ENCODE measurements at places on chromosomes 1 and 21.
A peak's percentile ranks its signal among the peaks of the same experiment; 100 is the strongest.

GRCh38 chr1:3439346-3440299 lies 14.8 kb upstream of the ARHGEF16 start:
- DNase-seq = no peak

DNA sequence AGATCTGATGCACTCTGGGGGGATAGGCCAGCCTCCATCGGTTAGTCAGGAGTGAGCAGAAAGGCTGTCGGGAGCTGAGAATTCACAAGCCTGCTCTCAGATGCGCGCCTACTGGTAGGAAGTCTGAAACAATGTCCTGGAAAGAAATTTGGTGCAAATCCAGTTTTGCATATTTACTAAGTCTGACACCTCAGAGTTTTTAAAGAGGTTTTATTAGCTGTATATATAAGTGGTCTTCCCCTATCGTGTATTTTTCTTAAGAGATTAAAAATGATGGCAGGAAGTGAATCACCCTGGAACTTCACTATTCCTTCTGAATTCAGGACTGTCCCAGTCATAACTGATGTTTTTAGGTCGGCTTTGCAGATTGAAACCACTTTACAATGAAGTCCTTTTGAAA lies 99.8 kb upstream of the C1orf105 start:
- no peak for DNase-seq

DNA sequence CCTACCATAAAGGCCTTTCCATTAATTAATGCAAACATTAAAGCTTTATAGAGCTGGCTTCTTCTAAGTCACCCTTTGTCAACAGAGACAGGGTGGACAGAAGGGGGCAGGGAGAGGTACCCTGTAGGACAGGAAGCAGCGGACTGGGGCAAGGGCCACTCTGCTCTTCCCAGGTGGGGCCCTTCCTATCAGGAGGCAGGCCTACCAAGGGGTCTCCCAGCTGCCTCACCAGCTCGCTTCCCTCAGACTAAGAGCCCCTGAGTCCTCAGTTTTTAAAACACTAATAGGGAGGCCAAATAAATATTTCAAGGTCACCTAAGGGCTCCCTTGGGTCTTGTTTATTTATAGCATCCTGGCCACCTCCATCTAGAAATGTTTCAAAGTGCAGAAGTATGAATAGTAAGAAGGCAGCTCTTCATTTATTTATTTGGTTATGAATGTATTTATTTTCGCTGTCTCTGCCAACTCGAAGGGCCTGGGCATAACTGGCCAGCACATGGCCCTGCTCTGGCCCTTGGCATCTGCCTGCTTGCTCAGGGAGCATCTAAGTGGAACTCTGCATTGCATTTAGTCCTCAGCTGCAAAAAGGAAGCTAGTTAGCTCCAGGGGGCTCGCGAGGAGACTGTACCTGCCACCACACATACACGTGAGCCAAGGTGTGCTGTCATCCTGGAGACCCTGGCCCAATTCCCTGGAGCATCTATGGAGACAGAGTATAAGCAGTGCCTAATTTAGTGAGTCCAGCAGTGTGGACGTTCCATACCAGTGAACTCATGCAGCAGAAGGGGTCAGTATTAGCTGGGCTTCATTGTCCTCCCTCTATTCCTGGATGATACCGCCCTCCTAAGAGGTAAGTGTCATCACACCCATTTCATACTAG lies 395.1 kb upstream of the VAMP3 start:
- DNase-seq = no peak

DNA sequence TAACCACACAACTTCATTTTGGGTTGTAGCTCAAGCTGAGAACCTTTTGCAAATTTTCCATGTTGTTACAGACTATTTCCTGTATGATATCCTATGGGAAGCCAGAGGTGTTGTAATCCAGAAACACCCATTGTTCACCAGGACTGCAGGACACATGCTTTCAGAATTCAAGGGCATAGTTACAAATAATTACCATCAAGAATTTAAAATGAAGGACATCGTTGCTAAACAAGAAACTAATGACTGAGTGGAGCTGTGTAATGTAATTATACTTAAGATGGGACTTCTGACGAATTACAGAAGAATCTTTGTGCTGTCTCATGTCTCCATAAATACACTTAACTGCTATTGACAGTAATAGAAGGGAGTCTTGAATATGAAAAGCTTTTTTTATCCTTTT lies 47.6 kb upstream of the HOOK1 start:
- DNase-seq = no peak

- no peak for DNase-seq
These were observed 955.7 kb downstream of the TTLL7 start for GRCh38 chr1:83043244-83043643.

GRCh38 chr1:158979229-158979628 lies 30.5 kb upstream of the IFI16 start:
- no peak for DNase-seq

DNA sequence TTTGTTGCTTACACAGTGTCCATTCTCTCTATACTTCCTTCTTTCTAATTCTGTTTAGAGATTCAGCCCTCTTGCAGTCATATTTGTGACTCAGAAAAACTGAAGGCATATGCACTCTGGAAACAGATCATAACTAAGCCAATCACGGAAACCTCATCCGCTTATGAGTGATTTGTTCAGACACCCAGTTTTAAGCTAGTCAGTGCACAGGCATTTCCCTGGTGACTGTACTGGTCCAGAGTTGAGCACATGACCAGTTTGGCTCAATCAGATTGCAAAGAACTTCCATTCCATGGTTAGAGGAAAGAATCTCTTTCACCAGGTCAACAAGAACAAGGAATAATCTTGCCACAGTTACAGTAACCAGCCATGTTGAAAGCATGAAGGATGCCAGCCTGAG lies 69.2 kb upstream of the SGIP1 start:
- DNase-seq = no peak

DNA sequence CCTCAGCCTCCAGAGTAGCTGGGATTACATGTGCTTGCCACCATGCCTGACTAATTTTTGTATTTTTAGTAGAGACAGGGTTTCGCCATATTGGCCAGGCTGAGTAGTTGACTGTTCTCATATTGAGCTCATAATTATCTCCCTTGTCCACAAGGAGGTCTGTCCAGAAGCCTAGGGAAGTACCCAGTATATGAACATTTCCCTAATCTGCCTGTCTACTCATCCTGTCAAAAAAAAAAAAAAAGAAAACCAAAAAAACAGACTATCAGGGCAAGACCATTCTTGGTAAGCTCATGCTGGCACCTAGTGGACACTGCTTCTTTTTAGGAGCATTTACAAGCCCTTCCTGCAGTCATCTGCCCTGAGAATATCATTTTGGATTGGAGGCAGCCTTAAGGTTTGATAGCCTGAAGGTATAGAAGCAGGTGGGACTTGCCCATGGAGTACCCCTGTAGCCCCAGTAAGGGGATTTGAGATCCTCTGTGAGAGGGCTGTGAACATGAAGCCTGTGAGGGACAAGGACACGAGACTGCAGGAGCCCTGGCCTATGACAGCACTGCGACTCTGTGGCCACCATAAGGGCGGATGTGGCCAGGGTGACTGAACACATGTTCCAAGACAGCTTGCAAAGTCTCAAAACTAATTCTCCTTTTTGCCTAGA lies 10.8 kb upstream of the DUSP12 start:
- DNase-seq = no peak

DNA sequence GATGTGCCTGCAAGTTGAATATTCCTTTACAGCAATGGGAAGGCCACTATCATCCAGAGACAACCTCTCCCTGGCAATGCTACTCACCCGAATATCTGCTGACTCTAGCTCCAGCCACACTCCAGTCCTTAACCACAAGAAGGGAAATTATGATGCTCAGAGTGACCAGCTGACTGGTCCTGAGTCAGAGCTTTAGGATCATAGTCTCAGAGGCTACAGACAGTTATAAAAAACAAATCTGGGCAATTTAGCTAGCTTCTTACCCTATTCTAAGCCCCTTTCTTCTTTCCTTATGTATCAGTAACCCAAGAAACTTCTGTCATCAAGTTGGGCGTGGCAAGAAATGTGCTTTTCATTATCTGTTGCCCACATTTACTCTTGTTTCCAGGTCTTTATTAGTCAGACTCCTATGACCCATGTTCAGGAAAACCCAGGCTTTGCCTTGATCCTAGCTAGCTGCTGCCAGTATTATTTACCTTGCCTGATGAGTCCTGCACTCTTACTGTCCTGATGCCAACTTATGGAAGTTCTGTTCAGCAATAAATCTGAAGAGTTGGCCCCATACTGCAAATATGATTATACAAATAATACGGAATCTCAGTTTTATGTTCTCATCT lies 207.0 kb downstream of the TTLL7 start:
- no peak for DNase-seq

- DNase-seq = no peak
These were observed 59.6 kb downstream of the CAPZB start for GRCh38 chr1:19425646-19426239.

GRCh38 chr1:36755303-36756230 lies 272.9 kb upstream of the CSF3R start:
- DNase-seq = no peak

- peak; percentile 85 for DNase-seq
These were observed 34.2 kb downstream of the BATF3 start for GRCh38 chr1:212665241-212666115.

- no peak for DNase-seq
These were observed 9.6 kb upstream of the CYB5R1 start for GRCh38 chr1:202976633-202977032.

DNA sequence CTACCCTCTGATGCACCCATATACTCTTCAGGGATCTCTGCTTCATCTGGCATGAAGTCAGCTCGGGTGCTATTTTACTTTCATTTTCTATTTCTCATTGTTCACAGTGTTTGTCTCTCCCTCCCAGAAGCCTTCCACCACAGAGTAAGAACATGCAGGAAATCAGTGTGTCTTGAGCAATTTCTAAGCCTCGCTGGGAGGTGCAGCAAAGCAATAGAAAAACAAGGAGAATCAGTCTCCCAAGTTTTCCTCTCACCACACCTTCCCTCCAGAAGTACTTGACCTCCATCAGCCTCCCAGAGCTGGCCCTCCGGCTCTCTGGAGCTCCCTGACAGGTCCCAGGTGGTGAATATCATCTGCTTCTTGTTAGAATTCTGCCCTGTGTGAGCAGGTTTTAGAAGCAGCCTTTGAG lies 594.7 kb upstream of the CAMK1G start:
- DNase-seq = no peak

Data from activated naive CD4-positive, alpha-beta T cell treated with anti-CD3 and anti-CD28 coated beads, Interleukin-2, amount 50 U/mL, for 16 hours (primary cell).